ENCODE measurements at places on chromosomes 3 and 15.

- DNase-seq, result no peak
These were observed 18.3 kb upstream of the MRPS22 start for GRCh38 chr3:139325551-139325950.

GRCh38 chr15:57795261-57795660, 88.7 kb downstream of the POLR2M start:
- no peak for DNase-seq

DNA sequence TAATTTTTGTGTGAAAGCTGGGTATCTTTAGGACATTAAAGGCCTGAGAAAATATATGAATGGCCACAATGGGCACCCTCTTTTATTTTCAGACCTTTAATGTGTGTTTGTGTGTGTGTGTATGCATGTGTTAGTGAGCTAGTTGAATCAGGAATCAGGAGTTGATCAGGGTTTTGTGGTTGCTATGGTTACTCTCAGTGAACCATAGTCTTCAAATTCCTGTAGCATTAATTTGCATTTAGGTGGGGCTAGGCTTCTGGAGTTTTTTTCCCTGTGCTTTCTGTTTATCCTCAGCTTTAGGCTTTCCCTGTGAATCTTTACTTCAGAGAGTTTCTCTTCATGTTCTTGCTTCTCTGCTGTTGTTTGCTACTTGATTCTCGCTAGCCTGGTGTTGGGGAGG, 122.0 kb upstream of the ONECUT1 start:
- no peak for DNase-seq

DNA sequence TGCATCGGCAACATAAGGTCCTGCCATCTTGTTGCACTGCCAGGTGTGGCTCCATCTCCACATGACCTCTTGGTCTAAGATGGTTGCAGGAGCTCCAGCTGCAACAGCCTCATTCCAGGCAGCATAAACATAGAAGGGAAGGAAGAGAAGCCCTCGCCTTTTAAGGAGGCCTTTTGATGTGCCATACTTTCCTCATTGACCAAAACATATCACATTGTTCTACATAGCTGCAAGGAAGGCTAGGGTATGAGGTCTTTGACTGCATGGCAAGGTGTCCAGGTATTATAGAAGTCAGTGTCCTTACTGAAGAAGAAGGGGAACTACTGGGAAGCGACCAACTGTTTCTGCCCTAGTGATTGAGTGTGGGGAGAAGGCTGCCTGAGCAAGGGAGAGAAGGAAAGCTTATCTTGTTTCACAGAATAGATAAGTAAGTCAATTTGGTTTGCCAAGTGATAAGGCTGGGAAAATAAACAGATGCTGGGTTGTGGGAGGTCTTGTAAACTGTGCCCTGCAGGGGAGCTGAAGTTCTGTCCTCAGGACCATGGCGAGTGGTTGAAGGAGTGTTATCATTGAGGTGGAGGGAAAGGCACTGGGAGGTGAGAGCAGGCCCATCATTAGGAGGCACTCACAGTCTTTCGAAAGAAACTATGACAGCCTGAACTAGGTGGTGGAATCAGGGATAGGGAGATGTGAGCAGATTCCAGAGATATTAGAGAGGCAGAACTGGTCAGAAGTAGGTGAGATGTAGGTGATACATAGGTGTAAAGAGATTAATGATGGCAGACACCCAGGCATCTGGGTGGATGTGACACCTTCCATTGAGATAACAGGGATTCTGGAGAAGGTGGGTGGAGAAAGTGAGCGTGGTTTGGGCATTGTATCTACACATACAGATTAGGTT, 93.8 kb upstream of the IGF1R start:
- no peak for DNase-seq

DNA sequence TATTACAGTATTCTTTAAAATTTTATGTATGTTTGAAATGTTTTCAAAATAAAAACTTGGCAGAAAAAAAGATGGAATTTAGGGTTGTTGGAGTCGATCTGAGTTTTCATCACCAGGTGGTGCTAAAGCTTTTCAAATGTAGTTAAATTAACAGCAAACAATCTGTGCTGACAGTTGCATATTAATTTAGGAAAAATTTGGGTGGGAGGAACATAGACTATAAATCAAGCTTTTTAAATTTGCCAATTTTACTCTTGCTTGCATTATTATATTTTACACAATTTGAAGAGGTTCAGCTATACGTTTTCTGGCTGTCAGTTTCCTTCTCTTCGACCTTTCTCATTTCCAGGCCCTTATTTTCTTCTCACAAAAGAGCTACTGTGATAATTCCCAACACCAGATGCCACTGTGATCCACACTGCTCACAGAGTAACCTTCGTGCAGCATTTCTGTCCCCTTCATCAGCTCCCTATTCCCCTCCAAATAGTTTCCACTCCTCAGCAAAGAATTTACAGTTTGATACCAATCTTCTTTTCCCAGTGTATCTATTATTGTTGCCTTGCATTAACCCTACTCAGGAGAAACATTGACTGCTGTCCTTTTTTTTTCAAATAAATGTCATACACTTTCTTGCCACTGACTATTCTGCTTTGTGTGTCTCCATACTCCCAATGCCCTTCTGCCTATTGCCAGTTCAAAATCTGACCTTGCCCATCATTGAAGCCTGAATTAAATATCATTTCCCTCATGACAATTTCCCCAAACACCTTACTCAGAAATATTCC, 53.4 kb upstream of the EIF5A2 start:
- DNase-seq, result peak; percentile 11

- no peak for DNase-seq
These were observed 39.7 kb downstream of the SLC28A1 start for GRCh38 chr15:84924077-84924731.

DNA sequence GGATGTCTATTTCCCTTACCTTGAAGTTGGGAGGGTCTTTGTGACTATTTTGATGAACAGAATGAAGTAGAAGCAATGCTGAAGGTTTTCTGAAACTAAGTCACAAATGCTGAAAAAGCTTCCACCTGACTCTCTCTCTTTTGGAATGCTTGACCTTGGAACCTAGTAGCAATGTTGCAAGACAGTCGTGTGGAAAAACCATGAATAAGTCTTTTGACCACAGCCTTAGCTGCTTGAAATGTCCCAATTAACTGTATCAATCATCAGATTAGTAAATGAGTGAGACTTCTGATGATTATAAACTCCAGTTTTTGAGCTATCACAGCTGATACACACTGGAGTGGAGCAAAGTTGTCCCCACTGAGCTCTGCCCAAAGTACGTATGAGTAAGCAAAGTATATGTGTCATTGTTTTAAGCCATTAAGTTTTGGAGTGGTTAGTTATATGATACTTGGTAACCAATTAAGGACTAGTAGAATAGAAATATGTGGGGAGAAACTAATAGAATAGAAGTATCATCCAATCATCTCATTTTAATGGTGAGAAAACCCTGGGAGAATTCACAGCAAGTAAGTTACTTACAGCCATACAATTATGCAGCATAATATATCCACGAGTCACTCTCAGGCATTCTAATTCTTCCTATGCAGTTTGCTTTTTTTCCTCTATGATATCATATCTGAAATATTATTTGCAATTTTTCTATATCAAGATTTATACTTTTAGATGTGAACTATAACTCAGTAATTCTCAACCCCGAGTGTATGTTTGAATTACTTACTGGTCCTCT, 1010.6 kb downstream of the ROBO2 start:
- DNase-seq, result no peak

DNA sequence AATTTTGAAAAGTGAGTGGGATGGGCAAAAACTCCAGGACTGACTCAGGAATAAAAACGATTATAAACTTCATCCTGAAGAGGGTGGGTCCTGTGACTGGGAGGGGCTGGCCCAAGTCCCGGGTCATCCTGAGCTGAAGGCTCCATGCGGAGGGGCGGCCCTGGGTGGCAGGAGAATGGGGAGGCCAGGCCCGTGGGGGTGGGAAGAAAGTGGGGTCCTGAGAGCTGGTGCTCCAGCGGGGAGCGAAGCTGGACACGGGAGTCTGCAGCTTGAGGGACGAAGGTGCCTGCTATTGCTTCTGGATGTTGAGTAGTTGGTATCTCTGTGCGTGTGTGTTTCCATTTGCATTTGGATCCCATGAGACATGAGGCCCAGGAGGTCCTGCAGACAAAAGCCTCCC, 4.7 kb upstream of the OCA2 start:
- no peak for DNase-seq

DNA sequence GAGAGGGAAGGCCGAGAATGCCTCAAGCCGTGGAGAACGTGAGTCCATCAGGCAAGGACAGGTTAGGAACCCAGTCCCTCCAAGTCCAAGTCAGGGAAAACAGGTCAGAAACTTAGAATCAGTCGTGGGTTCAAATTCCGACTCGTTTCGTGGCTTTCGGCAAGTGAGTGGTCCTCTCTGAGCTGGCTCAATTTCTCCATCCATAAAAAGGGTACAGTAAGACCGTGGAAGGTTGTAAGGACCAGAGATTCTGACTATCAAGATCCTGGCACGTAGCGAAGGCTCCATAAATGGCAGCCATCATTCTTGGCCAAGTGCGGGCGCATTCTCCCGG, 604 bp upstream of the MED12L start:
- DNase-seq, result no peak
